Cerebellar nuclear complex (tissue), 1 donor: ENCODE measurements at places on chromosomes 2 and 18.

GRCh38 chr18:12843420-12844350, 40.4 kb downstream of the PTPN2 start:
- no peak for DNase-seq

- peak; percentile 31 for DNase-seq
Measured at GRCh38 chr2:7116511-7116910, 199.3 kb downstream of the RNF144A start.

- no peak for DNase-seq
Measured at GRCh38 chr2:69815717-69816116, 13.7 kb upstream of the GMCL1 start.

DNA sequence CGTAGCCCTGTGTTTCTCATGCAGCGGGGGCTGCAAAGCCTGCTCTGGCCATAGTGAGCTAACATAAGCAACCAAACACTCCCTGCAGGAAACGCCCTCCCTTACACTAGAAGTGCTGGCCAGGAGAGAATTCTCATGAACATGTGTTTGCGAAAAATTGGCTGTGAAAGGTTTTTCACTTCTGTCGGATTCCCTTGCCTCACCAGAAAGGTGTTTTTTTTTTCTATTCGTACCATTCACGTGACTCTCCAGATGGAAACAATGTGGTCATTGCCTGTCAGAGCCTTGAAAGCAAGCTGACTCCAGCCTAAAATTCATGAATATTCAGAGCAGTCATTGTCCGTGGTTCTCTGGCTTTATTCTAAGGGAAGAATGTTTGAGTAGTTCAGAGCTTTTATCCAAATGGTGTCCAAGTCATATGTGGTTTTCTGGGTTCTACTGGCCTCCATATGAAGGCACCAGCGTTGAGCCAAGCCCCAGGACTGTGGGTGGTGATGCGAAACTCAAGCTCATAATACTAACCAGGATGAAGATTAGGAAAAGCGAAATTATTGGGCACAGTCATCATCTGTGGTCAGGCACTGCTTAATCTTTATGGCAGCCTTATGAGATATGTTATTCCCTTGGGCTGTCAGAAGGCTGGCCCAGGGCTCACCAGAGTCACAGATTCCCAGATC, 236.4 kb downstream of the ALPK2 start:
- DNase-seq = no peak

- no peak for DNase-seq
Measured at GRCh38 chr18:68532328-68532885, 182.5 kb downstream of the TMX3 start.

GRCh38 chr2:227016894-227017293, 147.1 kb downstream of the COL4A4 start:
- DNase-seq = no peak

- no peak for DNase-seq
Measured at GRCh38 chr2:230318190-230319121, 8.5 kb upstream of the SP140L start.

DNA sequence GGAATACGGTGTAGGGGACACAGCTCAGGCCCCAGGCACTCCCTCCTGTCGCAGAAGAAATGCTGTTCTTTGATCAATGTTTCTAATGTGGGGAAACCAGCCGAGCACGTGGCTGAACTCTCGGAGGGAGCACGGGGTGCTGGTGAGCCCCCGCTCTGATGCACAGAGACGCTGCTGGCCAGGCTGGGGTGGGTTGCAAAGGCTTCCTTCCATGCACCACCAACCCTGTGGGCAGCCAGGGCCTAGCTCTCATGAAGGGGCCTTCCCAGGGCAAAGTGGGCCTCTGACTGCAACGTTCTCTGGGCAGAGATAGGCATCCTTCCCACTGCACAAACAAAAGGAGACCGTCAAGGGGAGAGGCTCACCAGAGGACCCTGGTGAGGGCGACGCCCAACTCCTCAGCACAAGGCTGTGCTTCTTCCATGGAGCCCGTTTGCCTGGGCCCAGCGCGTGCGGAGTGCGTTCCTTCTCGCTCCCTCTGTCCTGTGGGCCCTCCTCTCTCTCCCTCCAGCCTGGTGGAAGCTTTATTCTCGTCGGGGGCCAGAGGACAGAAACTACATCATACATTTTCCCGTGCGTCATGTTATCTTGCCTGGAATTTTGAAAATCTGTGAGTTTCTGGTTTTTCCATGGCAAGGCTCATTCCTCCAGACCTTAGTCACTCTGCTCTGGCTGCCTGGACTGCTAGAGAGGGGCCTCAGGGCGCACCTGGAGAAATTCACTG, 61.1 kb upstream of the SP3 start:
- DNase-seq = no peak
